ENCODE measurements at places on chromosomes 5 and 9.

DNA sequence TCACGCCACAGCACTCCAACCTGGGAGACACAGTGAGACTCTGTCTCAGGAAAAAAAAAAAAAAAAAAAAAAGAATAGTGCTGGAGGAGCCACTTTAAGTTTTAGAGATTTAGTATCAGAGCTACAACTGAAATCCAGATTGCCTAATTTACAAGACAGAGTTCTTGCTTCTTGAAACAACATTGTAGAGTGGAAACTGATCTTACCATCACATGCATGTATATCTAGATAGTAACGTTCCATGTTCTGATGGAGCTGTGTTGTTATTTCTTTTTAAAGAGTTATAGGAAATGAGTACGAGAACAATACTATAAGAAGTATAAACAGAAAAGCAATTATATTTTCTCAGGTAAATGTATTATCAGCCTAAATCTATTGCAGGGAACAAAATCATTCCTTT lies 48.9 kb downstream of the TBCA start:
- DNase-seq = no peak

DNA sequence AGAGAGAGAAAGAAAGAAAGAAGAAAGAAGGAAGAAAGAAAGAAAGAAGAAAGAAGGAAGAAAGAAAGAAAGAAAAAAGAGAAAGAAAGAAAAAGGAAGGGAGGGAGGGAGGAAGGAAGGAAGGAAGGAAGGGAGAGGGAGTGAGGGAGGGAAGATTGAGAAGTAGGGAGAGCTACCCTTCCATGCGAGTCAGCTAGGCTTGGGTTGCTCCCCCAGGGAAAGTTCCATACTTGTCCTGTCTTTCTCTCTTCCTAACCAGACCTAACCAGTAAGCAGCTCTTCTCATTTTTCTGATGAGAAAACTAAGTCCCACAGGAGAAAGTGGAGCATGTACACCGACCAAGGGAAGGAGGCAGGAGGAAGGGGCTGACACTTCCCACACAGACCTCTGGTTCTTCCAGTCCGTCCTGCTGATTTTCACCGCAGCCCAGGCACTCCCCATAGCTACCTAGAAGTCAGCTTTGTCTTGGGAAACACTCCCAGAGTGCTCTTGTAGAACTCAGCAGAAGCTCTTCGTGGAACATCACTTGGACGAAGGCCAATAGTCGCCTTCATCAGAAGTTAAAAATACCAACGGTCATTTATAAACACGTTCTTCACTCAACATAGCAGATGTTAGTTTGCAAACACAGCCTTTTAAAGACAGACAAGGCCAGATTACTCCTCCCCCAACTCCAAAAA lies 29.0 kb upstream of the ENTREP1 start:
- no peak for DNase-seq

- no peak for DNase-seq
Measured at GRCh38 chr9:130500340-130501180, 55.8 kb downstream of the ASS1 start.

GRCh38 chr5:63655043-63655442 lies 307.2 kb downstream of the HTR1A start:
- DNase-seq = no peak

DNA sequence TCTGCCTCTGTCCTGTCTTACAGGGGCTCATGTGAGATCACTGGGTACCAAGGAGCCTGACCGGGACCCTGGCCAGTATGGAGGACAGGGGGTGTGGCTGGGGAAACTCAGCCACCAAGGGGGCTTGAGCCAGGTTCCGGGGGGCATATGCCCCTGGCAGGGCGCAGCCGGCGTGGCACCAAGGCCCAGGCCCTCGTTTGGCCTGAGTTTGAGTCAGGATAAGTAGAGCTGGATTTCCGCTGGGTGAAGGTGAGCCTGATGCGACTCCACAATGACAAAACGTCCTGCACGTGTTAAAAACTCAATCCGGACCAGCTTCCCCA lies 616 bp upstream of the TSPAN17 start:
- DNase-seq = no peak

- DNase-seq = no peak
Measured at GRCh38 chr5:35146406-35146805, 83.9 kb downstream of the PRLR start.

DNA sequence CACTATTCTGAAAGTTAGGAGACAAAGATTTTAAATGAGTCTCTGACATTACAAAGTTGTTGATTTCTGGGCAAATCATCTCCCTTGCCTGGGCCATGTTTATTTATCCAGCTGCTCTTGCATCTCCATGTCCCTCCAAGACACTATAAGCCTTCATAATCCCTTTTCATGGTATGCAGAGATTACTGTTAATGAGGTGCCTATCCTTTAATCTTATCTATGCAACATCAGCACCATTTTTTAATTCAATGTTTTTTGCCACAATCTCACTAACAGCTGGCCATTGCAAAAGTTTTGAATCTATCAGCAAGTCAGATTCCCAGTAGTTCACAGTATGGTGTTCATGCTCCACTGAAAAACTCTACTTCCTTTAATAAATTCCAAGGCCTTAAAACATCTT lies 108.5 kb upstream of the PTPRD start:
- no peak for DNase-seq

GRCh38 chr5:105773241-105773640 lies 1897.5 kb downstream of the EFNA5 start:
- DNase-seq = no peak

- no peak for DNase-seq
Measured at GRCh38 chr9:137530331-137530730, 19.9 kb downstream of the PNPLA7 start.

DNA sequence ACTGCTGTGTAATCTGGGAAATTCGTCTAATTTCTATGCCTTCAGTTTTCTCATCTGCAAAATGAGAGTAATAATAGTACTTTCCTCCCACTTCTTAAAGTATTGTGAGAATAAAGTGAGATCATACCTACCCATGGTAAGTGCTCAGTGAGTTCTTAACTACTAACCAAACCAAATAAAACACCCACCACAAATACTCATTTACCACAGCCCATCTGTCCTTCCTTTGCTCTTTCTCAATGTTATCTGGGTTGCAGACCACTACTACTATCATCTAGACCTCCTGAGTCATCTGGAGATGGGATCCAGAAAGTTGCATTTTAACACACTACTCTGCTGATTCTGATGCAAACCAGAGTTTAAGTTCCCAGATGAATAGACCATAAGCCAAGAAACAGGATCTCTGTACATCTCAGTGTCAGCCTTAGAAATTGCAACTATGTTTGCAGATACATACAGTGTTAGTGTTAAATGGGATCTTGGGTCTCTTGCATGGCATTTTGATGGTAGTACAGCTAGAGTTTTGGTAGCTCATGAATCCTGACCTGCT lies 105.4 kb upstream of the ATP10B start:
- no peak for DNase-seq

DNA sequence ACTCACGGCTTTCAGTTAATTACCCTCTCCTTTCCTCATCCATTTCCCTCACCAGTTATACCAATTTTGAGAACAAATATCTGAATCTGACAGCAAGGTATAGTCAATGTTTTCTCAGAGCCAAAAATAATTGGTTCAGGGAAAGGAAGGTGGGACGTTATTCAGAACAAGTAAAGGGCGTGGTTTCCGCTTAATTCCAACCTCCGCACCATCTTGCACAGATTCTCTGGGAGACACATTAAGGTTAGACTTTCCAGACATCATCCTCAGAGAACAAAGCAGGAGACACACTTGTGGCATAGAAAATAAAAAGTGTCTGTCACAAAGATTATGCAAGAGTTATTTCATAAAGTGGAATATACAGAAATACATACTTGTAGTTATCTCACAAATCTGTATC lies 441.2 kb downstream of the IRX1 start:
- DNase-seq = no peak

DNA sequence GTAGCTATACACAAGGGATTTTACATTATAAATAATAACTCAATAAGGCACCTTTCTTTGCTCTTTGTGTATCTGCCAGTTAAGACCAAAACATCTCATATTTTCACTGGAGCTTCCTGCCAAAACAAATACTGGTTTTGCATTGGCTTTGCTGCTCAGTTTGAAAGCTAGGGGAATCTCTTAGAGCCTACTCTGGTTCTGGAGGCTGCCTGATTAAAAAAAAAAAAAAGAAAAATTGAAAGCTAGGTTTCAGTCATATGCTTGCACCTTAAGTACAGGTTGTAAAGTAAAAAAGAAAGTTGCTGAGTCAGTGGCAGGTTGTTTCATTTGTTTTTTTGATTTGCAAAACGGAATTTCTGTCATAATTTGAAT lies 2.3 kb downstream of the DENND4C start:
- no peak for DNase-seq

- no peak for DNase-seq
Measured at GRCh38 chr9:14165376-14166035, 148.4 kb downstream of the NFIB start.

GRCh38 chr5:174585472-174585871 lies 138.9 kb upstream of the MSX2 start:
- no peak for DNase-seq

DNA sequence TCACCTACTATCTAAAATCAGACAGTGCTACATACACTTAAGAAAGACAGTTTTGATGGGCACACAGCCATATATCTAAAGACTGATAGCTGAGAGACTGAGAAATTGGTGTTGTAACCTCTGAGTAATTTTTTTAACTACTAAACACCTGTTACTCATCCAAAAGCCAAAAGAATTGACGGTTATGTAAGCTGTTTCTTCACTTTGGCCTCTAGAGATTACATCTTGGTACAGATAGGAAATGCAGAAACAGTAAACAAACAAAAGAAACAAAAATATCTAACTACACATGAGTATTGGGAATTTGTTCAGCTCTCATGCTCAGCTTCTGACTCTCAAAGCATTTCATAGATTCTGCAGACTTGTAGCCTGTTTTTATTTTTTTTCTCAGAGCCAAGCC lies 152.1 kb upstream of the GAS1 start:
- DNase-seq = no peak
